ENCODE measurements at places on chromosomes 2 and 18. TPM values are rescaled to one million over a fixed set of nuclear protein-coding genes. Genes with fewer than 3 reads are reported as not detected.

POTEC gene
- not detected for total RNA-seq

DTNA gene
- total RNA-seq: 25.1 TPM

AP1S3 gene
- 25.5 TPM for total RNA-seq

ANKRD29 gene
- 6.6 TPM for total RNA-seq

CKAP2L gene
- total RNA-seq: 15.1 TPM

MARCO gene
- total RNA-seq: not detected

FN1 gene
- 255 TPM for total RNA-seq

Measured in GM23338 (cell line).